Left renal pelvis (tissue), 4 donors: ENCODE measurements at places on chromosomes 2 and 18.

DNA sequence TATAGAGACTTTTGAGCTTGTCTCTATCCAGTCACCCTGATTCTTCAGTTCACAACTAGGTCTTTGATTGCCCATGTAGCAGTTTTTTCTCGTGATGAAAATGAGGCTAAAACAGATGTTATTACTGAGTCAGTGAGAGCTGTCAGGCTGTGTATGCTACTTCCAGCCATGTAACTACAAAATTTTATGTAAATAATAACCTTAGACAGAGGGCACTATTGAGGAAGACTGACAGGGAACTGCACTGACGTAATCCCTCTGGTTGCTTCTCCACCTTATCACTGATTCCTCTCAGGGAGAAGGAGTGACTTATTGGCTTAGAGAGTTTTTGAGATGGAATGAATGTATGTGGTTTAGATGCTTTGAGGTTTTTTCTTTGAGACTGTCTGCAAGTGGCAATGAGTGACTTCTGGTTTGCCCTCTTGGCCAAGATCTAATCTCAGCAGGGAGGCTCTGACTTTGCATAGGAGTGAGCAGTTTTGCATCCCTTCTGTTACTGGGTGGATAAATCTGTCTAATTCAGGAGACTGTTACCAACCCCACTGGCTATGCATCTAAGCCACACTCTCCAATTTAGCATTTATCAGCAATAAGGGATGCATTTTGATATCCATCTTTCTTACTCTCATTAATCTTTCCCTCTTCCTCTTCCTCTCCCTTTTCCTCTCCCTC lies 555.2 kb upstream of the FANCL start:
- no peak for DNase-seq

- no peak for DNase-seq
Measured at GRCh38 chr2:219406861-219407230, 11.3 kb upstream of the DES start.

DNA sequence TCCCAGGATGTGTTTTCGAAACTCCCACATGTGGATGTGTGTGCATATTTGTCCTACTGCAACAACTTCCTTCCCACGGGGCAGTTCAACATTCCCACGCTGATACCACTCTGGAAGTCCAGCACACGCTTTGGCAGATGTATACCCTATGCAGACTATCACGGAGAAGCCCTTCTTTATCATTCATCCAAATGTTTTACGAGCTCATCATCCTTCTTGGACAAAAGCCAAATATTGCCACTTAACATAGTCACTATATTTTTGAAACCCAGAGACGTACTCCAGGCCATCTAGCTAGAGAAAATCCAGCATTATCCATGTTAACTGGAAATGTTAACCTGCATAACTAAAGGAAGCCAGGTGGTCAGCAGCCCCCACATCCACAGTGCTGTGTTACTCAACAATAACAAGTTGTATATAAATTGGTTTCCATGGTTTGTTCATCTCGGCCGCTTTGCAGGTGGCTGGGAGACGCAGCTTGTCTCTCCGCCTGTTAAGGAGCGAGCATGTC lies 131.5 kb downstream of the ZNF532 start:
- no peak for DNase-seq

DNA sequence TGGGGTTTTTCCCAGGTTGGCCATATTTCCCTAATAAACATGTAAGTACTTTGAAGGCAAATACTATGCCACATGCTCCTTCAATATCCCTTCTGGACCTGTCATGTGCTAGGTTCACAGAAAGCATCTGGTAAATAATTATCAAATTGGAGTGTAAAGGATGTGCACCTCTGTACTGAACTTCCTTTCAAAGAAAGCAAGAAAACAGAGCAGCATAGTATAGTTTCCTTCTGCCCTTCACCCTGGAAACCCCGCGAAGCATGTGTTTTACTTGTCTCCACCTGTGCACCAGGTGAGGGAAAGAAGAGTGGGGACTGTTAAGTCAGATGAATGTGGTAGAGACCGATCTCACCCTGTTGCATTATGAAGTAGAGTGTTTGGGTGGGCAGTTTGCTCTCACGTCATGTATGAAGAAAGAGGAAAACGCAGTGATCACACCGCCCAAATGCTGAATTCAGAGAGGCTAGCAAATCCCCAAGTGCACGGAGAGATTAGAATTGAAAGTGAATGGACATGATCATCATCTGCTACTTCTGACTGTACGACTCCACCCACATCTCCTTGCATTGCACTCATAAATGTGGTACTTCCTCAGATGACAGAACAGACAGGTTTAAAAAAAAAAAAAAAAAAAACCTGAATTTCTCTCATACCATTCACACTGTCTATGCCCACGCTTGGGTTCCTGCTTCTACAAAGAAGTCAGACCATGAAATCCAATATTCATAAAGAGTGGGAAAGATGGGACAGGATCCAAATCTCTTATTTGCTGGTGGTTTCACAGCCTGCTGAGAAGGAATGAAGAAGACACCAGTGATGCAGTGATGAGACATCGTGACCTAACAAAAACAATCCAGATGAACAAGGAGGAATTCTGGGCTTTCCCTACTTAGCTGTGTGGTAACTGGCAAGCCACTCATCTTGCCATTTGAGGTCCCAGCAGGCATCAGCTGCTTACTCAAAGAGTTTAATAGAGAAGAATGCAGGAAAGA lies 448.6 kb downstream of the BCL11A start:
- DNase-seq = no peak

DNA sequence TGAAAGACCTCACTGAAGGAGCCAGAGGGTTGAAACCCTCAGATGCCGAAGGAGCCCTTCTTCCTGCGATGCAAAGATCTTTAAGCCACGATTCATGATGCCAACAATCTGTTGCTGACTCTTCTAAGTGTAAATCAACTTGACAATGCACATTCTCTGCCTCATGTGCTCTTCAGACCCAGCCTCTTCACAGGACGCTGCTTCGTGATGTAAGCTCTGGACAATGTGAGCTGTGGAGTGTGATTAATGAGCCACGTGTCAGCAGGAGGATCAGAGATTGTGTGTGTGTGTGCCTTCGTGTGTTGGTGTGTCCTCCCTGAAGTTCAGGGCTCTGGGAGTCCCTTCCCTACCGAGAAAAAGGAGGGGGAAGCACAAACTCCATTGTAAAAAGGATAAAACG lies 26.5 kb upstream of the TWIST2 start:
- peak; percentile 18 for DNase-seq

GRCh38 chr2:102708847-102709559 lies 52.8 kb upstream of the TMEM182 start:
- no peak for DNase-seq

DNA sequence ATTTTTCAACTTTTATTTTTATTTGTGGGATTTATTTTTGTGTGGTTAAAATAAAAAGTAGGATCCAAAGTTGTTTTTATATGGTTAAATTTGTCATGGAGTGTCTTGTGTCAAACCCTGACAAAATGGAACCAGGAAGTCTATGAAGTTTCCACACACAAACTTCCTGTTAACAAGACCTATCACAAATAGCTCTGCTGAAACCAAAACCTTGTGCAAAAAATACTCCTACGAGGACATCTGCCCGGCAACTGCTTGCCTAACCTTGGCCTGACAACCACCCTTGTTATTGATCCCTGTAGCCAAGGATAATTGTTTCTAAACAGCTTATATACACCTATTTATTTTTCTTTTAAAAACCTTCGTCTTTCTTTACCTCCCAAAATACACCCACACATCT lies 389.6 kb downstream of the TRIB2 start:
- no peak for DNase-seq

DNA sequence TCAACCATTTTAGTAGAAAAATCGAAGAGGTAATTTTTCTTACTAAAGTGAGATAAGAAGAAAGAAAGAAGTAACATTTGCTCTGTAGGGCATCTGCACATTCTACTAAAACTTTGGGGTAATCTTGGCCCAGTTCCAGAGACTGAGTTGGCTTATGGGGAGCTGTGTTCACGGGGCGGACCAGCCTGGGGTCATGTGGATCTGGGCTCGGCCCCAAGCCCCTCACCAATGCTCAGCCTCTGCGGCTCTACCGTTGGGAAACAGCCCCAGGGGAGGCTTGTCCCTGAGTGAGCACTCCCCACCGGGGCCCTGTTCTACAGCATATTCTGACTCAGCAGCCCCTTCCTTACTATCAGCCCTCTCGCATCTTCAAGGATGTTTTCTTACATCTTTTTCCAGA lies 132.3 kb downstream of the RTP5 start:
- no peak for DNase-seq

- DNase-seq = no peak
Measured at GRCh38 chr2:237669283-237669627, 41.9 kb downstream of the LRRFIP1 start.

DNA sequence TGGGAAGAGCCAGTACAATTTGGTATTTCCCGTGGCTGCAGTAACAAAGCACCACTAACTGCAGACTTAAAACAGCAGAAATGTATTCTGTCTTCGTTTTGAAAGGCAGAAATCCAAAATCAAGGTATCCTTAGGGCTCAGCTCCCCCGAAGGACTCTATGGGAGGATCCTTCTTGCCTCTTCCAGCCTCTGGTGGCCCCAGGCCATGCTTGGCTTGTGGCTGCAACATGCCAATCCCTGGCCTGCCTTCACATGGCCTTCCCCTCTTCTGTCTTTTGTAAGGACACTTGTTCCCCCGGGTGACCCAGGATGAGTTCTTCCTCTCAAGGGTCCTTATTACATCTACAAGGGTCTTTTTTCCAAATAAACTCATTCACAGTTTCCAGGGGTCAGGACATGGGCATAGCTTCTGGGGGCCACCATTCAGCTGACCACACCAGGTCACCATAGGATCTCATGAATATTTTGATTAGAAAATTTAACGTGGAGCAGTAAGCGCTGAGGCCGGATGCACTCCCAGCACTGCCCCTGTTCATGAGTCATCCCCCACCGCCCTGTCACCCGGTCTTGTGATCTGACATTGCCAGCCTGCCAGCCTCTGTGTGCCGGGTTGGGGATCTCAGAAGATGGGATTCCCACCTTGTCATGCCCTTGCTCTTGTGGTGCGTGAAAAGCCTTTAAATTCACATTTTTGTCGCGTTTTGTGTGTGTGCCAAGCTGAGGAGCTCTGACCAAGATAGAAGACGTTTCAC lies 61.2 kb upstream of the B3GNT7 start:
- DNase-seq = no peak

- no peak for DNase-seq
Measured at GRCh38 chr2:38010995-38011394, 65.0 kb downstream of the CYP1B1 start.

DNA sequence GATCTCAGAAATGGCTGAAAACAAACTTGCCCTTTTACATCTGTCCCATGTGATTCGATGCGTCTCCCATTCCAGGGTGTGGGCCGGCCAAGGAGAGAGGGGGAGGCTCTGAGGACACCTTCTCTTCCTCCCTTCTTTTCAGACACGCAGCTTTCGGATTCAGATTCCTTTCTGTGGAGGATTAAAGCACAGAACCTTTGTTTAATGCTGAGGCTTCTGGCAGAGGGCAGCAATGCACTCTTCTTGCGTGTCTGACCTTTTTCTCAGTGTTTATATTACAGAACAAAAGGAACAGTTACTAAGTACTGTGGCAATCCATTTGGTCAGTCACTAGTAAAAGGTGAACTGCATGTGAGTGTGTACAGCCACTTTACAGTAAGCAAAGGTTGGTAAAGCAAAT lies 268.9 kb upstream of the CCDC68 start:
- no peak for DNase-seq

- no peak for DNase-seq
Measured at GRCh38 chr18:26052505-26052904, 37.9 kb downstream of the SS18 start.

- no peak for DNase-seq
Measured at GRCh38 chr2:121066526-121066925, 218.5 kb downstream of the TFCP2L1 start.

DNA sequence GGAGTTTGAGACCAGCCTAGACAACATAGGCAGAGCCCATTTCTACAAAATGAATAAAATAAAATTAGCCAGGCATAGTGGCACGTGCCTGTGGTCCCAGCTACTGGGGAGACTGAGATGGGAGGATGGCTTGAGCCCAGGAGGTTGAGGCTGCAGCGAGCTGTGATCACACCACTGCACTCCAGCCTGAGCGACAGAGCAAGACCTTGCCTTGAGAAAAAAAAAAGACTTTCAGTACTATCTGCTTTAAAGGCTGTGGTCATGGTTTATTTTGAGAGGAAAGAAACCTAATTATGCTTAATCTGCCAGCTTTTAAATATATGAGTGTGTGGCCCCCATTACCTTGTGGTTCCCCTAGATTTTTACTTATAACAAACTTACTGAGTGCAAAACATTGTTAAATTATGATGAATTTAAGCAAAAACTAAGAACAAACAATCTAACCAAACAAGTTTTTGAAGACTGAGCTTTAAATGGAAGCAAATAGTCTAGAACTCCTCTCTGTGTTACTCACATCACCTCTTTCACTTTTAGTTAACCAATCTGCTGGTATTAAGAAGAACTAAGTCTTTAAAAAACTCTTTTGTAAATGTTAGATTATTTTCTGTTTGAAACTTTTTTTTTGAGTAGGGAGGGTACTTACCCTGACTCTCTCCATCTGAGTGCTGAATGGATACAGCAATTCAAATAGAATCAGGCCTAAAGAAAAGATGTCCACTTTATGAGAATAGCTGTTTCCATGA lies 65.4 kb downstream of the EIF2AK3 start:
- no peak for DNase-seq

DNA sequence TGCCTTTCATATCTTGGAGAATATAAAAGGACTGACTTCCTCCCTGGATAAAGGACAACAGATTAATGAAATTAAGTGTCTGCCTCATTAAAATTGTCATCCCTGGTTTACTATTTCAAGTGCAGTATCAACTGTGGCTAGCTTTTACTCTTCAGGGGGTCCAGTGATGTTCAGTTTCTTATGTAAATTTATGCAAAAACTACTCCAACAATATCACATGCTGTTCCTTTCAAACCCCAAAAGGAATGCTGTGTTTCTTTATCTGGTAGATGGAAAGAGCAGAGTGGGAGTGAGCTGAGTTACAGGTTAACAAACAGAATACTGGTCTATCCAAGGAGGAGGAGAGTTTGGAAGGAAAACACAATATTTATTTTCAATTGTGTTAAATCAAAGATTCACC lies 283.7 kb upstream of the VWC2L start:
- no peak for DNase-seq

- DNase-seq = no peak
Measured at GRCh38 chr2:156380117-156380645, 47.7 kb upstream of the NR4A2 start.

DNA sequence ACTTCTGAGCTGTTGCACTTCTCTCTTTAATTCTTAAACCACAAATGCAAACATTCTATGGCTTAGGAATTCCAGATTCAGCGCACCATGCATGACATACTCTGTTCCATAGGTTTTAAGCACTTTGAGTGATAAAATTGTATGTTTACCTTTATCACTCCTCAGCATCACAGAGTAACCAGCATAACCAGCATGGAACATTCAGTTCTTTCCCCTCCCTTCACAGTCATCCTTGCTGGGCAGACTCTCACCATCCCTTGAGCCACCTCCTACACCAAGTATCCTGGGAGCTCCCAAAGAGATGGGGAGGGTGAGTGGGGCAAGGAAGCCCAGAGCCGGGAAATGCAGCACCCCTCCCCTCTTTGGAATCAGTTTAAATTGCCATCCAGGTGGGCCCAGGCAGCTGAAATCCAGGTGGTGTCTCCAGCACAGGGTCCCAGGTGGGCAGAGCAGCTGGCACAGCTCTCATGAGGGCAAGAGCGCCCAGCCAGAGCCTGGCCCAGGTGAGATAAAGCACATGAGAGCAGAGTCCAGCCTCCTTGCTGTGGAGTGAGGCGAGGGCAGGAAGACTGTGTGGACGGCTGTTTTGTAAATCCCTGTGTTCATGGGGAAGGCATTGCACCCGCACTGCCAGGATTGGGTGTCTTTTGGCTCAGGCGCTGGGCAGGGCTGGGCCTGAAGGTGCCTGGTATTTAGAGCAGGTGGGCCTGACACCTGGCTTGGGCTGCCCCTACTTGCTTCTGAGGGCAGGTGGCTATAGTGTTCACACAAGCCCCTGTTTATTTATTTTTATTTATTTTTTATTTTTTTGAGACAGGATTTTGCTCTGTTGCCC lies 36.8 kb downstream of the LAMA3 start:
- DNase-seq = no peak
